Stimulated activated CD4-positive, alpha-beta T cell treated with anti-CD3 and anti-CD28 coated beads, Interleukin-2, amount 100 ng/mL, for 24 hours (primary cell): ENCODE measurements at places on chromosomes 3 and 15.

- no peak for DNase-seq
Measured at GRCh38 chr15:81776976-81777375, 268.8 kb downstream of the MEX3B start.

GRCh38 chr3:138945709-138946662 is 951 bp downstream of the FOXL2 start:
- peak; percentile 44 for DNase-seq

- no peak for DNase-seq
Measured at GRCh38 chr15:32873284-32874114, 155.7 kb downstream of the GREM1 start.

GRCh38 chr3:50340448-50341329 is at the start of gene RASSF1:
TSS of gene RASSF1 (minus strand) at chr3:50340836. CDS start at chr3:50340805, 31 bp downstream.
- DNase-seq: peak; percentile 84

GRCh38 chr3:64927689-64928088 is 239.9 kb upstream of the ADAMTS9 start:
- no peak for DNase-seq

GRCh38 chr3:136789976-136790375 is 28.9 kb upstream of the SLC35G2 start:
- DNase-seq: no peak

DNA sequence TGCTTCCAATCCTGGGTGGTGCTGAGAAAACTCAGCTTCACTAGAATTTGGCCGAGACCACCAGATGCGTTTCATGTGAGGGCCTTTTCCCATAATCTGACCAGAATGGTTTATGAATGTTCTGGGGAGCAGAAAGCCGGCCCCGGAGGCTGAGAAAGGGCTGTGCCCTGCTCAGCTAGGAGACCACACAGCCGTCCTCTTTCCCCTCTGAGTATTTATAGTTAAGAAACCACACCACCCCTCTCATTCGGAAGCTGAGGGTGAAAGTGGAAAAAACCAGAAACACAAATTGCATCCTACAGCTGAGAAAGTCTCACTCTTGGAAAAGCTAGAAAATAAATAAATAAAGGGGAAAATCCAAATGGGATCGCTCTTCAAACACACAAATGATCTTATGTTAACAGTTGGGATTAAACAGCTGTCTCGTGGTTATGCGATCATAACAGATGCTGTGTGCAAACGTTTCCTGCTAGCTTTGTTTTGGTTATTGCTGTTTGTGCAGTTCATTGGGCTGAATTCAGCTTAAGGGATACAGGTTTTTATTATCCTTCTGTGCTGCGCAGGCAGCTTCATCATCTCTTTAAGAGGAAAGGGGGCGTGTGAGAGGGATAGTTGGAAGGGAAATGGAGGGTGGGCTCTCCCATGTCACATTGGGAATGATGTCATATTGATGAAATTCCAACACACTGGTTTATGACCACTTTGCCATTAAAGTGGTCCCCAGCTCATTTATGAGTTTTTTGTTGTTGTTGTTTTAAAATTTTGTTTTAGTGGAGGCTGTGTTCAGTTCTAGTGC is 1026.2 kb upstream of the NR2F2 start:
- DNase-seq: no peak

DNA sequence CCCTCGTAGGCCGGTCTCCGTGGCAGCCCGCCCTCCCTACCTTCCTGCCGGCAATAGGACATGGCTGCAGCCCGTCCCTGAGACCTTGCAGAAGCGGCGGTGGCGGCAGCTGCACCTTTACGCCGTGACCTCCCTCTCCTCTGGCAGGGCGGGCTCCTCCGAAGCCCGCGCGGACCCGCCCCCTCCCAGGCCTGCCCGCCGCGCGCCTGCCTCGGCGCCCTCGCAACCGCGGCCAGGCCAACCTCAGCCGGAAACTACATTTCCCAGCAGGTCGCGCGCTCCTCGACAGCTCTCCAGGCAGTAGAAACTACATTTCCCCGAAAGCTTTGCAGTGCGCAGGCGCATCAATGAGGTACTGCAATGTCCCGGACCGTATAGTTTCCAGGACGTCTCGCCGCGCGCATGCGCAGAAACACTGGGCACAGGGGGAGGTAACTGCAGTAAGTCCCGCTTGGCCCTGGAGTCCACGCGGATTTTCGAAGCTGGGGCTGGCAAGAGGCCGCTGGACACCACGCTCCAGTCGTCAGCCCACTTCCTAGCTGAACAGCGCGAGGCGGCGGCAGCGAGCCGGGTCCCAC is at the start of the genes CHCHD4 and TMEM43:
Gene CHCHD4, minus strand, starts transcription at position 256 of the 578 bp plus-strand sequence. Its CDS starts 194 bp downstream, at position 62.
Gene TMEM43, plus strand, starts transcription at position 438 of the 578 bp plus-strand sequence. CDS start 142 bp downstream, outside the sequence.
- DNase-seq: peak; percentile 98

GRCh38 chr15:99969261-99969920 is 236.2 kb upstream of the LYSMD4 start:
- no peak for DNase-seq
